ENCODE measurements at places on chromosomes 2 and 18.

- no peak for DNase-seq
Observed at GRCh38 chr2:175744000-175744399, 258.1 kb downstream of the LNPK start.

- no peak for DNase-seq
Observed at GRCh38 chr2:192067631-192068030, 127.1 kb downstream of the TMEFF2 start.

DNA sequence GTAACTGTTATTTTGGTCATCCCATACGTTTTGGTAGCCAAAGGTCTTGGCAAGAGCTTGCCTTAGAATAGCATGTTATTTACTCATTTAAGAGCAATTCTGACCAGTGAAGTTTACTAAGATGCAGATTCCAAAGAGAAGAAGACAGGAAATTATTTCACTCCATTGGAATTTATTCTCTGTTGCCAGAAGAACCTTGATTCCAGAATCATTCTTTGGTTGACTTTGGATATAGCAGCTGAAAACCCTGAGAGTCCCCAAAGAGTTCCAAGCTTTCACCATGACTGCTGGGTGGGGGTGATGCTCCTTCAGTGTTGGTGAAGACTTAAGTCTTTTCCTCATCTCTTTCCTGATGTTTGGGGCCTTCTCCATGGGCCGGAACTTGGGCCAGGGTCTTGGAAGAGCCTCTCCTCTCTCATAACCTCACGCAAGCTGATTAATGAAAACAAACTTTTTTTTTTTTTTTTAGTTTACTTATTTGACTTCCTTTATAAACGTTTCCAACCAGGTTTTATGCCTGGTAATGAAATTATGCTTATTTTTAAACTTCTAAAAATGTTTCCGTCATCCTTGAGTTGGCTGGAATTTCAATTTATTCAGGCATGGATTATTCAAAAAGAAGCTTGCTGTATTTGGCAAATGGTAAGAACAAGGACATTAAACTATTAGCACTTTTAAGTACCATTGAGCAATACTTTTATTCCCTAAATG lies 192.0 kb downstream of the MTX2 start:
- peak; percentile 37 for DNase-seq

DNA sequence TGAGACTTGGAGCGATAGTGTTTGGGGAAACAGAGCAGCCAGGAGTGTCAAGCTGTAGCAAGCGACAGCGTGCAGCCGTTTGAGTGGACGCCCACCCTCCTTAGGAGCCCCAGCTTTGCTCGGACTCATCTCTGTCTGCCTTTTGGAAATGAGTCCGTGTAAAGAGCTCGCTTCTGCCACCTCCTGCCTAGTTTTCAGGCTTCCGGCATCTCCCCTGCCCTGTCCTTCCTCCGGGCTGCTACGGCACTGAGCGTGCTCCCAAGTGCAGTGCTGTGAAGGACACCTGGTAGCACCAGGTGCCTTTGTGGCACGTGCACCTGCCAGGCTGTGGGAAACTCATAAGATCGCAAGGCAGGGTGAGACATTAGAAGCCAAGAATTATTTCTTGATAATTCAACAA lies 117.1 kb downstream of the RNF144A start:
- no peak for DNase-seq

- DNase-seq = no peak
Observed at GRCh38 chr2:206218796-206219499, 55.5 kb upstream of the ZDBF2 start.

GRCh38 chr2:103028181-103028580 lies 266.4 kb downstream of the TMEM182 start:
- DNase-seq = no peak

DNA sequence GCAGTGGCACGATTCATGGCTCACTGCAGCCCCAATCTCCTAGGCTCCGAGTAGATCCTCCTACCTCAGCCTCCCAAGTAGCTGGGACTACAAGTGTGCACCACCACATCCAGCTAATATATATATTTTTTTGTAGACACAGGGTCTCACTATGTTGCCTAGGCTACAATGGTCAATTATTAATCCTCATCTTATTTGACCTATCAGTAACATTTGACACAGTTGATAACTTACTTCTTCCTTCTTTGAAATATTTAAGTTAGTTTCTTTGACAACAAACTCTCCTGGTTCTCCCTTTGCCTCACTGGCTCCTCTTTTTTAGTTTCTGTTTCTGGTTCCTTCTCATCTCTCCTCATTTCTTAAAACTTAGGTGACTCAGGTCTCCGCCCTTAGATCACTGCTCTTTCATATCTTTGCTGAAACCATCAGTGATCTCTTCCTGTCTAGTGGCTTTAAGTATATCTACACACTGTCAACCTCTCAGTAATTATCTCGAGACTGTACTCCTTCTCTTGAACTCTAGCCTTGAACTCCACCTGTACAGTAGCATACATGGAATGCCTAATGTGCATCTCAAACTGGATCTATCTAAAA lies 11.5 kb downstream of the PGAP1 start:
- no peak for DNase-seq

GRCh38 chr2:97067279-97068004 lies 27.2 kb downstream of the FAHD2B start:
- DNase-seq = no peak

DNA sequence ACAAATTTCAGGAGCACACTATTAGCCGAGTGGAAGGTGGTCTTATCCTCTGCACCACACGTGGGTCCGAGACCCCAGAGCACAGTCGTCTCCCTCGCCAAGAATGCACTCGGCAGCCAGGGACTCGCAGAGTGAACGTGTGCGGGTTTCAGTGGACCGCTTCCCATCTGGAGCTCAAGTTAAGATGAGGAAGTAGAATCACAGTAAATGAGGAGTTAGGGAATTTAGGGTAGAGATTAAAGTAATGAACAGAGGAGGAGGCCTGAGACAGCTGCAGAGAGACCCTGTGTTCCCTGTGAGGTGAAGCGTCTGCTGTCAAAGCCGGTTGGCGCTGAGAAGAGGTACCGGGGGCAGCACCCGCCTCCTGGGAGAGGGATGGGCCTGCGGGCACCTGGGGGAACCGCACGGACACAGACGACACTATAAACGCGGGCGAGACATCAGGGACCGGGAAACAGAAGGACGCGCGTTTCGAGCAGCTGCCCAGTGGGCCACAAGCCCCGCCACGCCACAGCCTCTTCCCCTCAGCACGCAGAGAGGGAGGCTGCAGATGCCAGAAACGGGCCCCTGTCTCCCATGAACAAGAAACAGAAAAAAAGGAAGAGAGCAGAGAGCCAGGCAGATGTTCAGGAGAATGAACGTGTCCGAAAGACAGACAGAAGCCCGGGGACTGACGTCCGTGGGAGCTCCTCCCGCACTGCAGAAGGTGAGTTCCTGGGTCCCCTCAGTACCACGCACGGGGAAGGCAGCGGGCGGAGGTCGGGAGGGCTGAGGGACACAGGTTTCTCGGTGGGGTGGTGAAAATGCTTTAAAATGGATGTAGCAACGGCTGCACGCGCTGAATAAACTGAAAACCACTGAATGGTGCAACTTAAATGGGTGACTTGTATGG lies 5.4 kb upstream of the KCNG2 start:
- no peak for DNase-seq

DNA sequence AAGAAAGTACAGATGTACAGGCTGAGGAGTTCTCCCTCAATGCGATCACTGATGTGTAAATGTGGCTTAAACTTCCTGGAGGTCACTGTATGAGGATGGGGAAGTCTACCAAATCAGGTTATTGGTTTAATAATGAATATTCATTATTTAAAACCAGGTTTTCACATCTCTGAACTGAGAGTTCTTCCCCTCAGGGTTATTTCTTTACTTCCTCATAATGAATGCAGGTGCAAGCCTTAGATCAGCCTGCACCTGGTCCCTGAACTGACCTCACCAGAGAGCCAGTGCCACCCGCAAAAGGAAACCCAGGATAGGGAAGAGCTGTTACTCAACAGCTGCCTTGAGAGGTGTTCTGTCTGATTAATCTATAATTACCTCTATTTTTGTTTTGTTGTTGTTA lies 369.0 kb downstream of the EPHA4 start:
- DNase-seq = no peak
